Stimulated activated CD8-positive, alpha-beta memory T cell treated with anti-CD3 and anti-CD28 coated beads, Interleukin-4, amount 100 ng/mL, for 1 hour (primary cell): ENCODE measurements at places on chromosomes 5 and 9.

GRCh38 chr9:121394292-121394691 lies 24.2 kb upstream of the STOM start:
- DNase-seq = no peak

- no peak for DNase-seq
Measured at GRCh38 chr9:94101162-94101853, 17.0 kb downstream of the PTPDC1 start.

GRCh38 chr5:154465169-154465568 lies 12.9 kb downstream of the HAND1 start:
- no peak for DNase-seq

GRCh38 chr5:89236900-89237299 lies 353.9 kb upstream of the MEF2C start:
- no peak for DNase-seq

DNA sequence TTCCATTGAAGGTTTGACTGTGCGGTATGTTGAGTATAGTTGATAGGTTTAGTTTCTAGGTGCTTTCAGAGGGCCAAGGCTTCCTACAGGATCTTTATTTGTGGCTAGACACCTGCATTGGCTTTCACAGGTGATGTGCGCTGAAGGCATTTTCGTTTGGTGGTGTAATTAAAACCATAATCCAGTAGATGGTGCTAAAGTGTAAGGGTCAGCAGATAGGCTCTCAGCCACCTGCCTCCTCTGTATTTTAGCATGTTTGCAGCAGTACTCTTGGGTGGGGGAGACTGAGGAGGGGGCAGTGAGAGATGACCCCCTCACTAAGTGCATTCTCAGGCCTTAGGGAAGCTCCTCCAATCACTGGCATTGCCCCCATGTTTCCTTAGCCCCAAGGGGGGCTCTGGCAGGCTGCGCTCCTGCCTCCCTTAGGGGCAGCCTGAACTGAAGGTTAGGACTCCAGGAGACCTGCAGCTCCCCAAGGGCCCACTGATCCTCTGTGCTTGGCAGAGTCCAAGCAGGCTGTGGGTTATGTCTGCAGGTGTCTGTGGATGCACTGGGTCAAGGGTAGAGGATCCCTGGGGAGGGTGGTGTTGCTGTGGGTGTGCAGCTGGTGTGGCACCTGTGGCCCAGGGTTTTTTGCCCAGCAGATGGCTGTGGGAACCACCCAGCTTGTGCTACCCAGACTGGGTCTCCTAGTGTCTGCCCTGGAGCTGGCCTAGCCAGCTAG lies 23.4 kb downstream of the CDK20 start:
- DNase-seq = no peak

- no peak for DNase-seq
Measured at GRCh38 chr5:35876922-35877321, 20.2 kb downstream of the IL7R start.

DNA sequence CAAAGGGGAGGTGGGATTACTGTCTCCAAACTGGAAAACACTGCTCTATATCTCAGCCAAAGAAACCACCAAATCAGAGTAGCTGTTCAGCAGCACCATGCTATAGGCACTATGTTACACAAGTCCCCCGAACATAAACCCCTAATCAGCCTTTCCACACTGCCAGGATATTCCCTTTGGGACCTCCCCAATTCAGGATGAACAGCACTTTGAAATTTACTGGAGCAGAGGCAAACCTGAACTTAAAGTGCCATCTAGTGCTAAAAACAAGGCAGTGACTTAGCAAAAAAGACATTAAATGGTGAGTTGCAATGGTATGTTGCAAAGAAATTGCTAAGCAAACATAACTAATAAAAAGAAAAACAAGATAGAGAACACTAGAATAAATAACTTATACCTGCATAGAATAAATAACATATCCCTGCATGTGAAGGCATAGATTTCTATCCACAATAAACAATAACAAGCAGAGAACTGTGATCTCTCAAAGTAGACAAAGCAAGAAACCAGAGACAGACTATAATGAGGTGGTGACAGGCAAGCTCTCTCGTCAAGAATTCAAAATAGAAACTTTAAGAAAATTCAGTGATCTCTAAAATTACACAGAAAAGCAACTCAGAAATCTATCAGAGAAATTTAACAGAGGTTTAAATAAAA lies 584.4 kb upstream of the ACO1 start:
- no peak for DNase-seq

DNA sequence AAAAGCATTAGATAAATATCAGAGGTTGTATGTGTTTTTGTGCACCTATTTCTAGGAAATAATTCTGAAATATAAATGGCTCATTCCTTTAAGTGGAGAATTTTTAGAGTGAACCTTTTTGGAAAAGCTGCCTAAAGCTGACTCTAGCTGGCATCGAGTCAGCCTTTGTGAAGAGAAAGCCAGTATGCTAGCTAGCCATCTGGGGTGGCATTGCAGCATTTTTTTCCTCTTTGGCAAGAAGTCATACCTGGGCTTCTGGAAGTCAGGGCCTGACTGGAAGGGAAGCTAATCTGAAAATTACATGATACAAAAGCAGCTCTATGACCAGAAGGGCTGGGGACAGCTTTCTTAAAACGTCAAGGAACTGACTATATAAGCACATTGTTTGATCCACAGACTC lies 19.7 kb downstream of the ANP32B start:
- no peak for DNase-seq

GRCh38 chr5:10069637-10070313 lies 179.9 kb downstream of the ATPSCKMT start:
- no peak for DNase-seq

DNA sequence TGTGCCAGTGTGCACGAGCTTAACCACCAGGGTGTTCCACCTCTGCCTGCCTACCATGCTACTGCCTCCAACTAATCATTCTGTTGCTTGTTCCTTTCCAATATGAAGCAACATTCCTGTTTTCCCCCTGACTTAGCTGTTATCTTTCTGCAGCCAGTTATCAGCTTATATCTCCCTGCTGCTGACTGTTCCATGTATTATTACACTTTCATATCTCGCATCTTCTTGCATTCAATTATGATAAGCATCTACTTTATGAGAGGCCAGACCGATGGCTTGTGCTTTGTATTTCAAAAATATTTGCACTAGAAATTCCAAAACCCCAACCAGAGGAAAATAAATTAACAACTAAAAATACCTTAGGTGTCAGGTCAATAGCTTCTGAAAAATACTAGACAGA lies 394.0 kb upstream of the BRINP1 start:
- DNase-seq = no peak

GRCh38 chr5:43523662-43524072 lies 8.7 kb upstream of the C5orf34 start:
- no peak for DNase-seq

DNA sequence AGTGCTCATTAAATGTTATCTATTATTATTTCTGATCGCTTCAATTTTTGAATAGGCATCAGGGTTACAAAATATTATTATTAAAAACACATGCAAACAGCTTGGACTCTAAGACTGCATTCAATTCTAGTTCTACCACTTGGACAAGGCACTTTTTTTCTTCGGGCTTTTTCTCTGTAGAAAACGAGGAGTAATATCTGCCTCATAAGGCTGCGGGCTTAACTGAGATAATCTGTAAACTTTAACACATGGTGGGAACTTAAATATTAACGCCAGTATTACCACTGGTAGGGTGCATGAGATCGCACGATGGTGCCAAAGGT lies 511 bp upstream of the SPDL1 start:
- no peak for DNase-seq

- DNase-seq = no peak
Measured at GRCh38 chr9:130815242-130815808, 19.7 kb upstream of the ABL1 start.

DNA sequence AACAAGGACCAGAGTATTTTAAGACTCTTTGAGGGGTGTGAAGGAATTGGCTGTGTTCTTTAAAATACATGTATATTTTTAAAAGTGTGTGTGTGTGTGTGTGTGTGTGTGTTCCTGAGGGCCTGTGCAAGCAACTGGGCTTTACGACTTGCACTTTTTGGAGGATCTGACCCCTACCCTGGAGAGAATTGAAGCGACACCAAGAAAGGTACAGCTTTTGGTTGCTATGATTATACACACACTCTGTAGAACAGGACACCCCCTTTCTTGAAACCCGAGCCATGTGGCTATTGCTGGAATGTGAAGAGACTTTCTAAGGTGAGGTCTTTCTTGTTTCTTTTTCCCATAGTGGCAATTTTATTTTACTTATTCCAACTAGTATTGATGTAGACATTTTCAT lies 988 bp downstream of the SHISAL2B start:
- no peak for DNase-seq

DNA sequence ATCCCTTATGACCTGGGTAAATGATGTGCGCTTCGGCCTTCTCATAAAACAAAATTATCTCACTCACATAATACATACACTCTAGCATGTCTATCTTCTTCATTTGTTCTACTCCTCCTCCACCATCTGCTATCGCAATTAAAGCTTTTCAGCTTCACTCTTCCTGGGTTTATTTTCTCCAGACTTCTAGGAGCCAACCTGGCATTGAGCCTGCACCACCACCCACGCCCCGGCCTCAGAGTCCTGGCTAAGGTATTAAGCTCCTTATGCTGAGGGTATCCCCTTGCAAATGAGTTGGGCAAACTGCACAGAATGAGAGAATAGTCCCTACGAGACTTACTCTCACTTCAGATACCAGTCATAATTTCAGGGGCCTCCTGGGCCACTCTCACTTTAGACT lies 236.1 kb upstream of the CDH12 start:
- no peak for DNase-seq

GRCh38 chr5:67042176-67043003 lies 154.2 kb downstream of the CD180 start:
- no peak for DNase-seq

DNA sequence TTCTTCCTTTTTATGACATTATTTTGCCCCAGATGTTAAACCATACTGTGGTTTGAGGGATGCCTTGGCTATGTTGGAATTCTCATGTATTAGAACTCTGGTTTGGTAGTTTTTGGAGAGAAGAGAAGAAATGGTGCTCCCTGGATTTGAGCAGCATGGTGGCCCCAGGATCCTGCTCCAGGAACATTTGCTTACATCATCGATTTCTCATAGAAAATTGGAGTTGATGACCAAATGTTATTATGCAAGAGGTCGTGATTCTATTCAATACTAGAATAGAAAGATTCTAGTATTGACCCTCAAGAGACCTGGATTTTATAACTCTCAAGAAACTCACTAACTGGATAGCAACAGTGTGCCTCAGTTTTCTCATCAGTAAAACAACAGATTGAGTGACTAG lies 77.5 kb upstream of the GNAQ start:
- no peak for DNase-seq
